ENCODE measurements at places on chromosomes 6 and 20.

GRCh38 chr20:45407067-45407745 lies 883 bp upstream of the DBNDD2 start:
- DNase-seq, result no peak

GRCh38 chr6:89145091-89145955 lies 532 bp upstream of the PM20D2 start:
- DNase-seq, result no peak

DNA sequence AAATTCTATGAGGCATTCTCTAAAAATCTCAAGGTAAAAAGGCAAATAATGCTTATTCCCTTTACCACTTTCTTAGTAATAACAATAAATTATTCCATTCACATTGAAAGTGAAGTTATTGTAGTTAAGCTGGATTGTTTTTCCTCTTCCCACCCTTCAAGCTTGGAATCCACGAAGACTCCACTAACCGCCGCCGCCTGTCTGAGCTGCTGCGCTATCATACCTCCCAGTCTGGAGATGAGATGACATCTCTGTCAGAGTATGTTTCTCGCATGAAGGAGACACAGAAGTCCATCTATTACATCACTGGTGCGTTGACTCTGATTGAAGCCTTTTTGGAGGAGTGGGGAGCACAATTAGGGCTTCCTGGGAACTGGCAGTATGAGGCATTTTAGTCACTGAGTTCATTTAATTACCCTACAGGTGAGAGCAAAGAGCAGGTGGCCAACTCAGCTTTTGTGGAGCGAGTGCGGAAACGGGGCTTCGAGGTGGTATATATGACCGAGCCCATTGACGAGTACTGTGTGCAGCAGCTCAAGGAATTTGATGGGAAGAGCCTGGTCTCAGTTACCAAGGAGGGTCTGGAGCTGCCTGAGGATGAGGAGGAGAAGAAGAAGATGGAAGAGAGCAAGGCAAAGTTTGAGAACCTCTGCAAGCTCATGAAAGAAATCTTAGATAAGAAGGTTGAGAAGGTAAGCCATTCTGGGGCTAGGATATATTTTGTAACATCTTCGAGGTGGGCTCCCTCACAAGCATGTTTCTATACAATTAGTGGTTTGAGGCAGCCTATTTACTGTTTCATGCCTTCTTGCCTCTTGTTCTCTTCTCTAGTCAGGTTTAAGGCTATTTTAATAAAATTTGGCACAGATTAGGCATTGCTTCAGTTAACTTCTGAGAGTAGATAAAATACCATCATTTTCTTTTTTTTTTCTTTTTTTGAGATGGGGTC lies 4.9 kb downstream of the HSP90AB1 start:
- DNase-seq, result no peak

- DNase-seq, result no peak
Measured at GRCh38 chr6:26430787-26431186, 9.5 kb upstream of the BTN3A3 start.

DNA sequence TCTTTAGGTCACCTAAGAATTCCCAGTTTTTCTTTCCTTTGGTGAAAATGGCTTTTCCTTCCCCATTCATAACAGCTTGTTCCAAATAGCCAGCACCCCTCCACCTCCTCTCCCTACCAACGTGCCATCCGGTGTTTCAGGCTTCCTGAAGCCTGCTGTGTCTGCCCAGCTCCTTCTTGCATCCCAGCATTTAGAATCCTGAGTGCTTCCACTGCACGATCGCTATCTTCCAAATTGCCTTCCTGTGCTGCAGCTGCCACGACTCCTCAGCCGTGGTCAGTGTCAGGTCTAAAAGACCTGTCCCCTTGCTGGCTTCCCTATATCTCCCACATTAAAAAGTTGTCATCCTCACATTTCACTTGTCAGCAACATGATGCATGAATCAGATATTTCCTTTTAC lies 550.3 kb upstream of the JARID2 start:
- no peak for DNase-seq

Data from NCI-H1092 (cell line).